ENCODE measurements at places on chromosomes 4 and X.

- DNase-seq: no peak
These were observed 205.5 kb upstream of the SLIT2 start for GRCh38 chr4:20046179-20046578.

DNA sequence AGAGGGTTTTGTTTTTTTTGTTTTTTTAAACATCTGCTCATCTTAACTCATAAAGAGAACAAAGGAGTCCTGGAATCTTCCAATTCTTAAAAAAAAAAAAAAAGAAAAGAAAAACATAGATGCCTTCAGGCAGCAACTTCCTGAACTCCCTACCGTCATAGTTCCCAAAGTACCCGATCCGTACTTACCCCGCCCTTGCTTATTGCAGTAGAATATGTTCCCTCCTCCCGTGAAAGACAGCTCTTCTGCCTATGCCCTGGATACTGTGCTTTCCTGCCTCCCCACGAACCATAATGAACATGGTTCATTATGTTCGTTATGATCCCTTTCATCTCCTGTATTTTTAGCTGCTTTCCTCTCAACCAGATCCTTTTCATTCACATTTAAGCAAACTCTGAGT is 40.3 kb downstream of the KLHL5 start:
- no peak for DNase-seq

- no peak for DNase-seq
These were observed 24.4 kb upstream of the FAM47B start for GRCh38 chrX:34918091-34918736.

DNA sequence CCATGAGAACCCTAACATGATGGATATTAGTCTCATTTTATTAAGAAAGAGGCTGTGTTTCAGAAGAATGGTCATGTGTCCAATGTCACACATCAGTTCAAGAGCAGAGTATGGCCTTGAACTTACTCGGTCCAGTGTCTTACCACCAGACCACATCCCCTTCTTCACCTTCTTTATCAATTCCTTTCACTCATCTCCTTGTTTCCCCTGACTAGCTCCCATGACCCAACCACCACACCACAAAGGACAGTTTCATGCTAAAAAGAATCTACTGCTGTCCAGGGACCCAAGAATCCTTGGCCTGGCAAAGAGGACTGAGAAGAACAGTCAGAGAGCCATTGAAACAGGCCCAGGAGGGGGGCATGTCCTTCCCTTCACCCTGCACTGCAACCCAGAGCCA is 33.6 kb upstream of the MSN start:
- DNase-seq: no peak

- DNase-seq: no peak
These were observed 108.9 kb downstream of the USP46 start for GRCh38 chr4:52550186-52550585.

DNA sequence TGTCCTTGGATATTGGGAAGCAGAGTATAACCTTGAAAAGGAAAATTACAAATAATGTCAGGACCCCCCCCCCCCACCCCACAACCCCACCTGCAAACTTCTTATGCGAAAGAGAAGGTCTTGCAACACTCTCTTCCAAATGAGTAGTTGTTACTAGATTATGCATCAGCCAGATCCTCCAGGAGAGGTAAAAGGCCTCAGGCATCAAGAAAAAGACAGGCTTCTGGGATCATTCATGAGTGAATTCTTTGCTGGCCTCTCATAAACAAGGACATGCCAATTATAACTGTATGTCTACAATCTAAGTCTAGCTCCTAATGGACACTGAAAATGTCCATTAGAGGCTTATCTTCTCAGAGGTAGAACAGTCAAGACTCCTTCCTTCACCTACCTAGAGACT is 1443.3 kb downstream of the RAPGEF2 start:
- DNase-seq: no peak

GRCh38 chr4:78092850-78093249 is 35.7 kb downstream of the FRAS1 start:
- DNase-seq: no peak

- DNase-seq: no peak
These were observed 105.8 kb downstream of the REPS2 start for GRCh38 chrX:17052210-17052609.

- no peak for DNase-seq
These were observed 17.0 kb upstream of the AP1AR start for GRCh38 chr4:112214390-112215264.

DNA sequence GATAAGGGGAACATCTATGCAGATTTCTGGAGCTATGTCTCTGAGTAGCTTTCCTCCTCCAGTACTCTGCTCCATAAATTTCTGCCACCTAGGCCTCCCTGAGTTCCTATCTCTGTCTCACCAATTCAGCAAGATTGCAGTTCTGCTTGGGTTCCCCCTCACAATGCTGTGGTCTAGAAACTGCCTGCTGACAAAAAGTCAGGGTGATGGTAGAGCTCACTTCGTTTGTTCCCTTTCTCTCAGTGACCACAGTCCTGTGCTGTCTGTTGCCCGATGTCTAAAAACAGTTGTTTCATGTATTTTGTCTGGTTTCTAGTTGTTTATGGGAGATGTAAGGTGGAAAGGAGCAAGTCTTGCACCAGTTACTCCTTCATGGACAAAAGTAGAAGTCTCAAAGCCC is 41.1 kb downstream of the AMMECR1 start:
- no peak for DNase-seq

DNA sequence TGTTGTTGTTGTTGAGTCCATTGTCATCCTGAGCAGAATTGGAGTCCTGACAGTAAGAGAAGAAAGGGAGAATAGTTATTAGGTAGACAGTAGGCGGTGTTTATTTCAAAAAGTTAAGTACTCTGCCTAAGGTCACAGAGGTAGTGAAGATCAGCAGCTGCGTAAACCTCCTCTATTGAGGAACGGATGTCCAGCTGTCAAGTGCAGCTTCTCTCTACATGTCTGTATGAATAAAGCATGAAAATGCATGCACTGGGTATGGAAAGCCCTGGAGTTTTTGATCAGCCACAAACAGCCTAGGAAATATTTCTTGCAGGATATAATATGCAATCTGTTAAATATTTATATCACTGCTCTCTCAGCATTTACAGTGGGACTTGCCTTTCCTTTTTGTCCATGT is 109.4 kb upstream of the CBLL2 start:
- no peak for DNase-seq

DNA sequence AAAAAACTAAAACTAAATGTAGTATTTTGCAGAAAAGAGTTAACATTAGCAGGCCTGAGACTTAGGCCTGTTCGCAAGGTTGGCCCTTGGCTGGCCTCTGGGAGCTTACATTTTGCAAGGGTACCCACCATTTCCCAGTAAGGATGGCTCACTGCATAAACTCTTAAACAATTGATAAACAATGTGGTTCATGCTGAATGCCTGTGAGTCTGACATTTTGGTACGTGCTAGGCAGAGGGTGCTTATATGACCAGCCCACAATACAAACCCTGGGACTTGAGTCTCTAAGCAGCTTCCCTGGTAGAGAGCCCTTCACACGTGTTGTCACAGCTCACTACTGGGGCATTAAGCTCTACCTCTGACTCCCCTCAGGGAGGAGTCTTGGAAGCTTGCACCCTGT is 7.4 kb downstream of the PRPS2 start:
- no peak for DNase-seq

- DNase-seq: no peak
These were observed 671.1 kb downstream of the FAT4 start for GRCh38 chr4:125985856-125986255.

DNA sequence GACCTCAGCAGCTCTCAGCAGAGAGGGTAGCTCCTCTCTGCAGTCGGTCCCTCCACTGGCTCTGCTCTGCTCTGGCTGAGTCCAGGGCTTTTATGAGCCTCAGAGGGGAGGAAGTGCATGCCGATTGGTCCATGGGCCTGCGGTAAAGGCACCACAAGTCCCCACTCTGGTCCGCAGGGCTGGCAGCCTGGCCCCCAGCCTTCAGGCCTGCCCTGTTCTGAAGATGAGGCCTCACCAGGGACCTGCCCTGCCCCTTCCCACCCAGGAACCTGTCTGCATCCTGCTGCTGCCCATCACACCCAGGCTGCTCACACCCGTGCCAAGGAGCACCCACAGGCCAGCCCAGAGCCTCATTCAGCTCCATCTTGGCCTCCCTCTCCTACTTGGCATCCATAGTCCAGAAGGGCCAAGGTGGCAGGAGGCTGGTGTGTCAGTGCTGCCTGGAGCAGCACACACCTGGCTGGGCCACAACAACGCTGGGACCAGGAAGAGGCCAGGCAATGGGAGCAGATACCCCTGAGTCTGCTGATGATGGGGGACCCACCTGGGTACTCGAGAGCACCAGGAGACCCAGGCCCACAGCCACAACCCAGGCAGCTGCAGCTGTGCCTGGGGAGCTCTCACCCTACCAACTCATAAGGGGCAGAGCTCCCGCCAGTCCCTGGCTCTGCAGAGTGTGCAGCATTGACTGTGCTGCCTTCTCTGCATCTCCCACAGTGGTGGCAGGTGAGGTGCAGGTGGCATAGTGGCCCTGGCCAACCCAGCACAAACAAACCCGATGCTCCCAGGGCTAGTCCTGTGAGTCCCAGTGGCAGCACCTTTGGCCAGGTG is 191.9 kb upstream of the NUDT6 start:
- no peak for DNase-seq

- no peak for DNase-seq
These were observed 9.3 kb upstream of the SYTL5 start for GRCh38 chrX:37997096-37997495.

DNA sequence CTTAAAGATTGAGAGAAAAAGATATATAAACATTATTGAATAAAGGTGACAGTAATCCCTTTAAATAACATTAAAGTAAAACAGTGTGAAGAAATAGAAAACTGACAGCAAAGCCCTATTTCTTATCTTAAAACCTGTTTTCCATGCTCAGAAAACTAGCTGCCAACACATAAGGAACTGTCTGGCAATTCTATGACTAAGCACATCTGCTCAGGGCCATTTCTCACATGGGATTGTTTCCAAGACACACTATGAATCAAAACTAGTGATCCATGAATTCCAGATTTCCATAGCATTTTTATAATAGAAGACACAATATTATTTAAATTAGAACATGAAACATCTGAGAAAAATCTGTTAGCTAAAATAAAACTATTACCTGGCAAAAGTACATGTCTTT is 113.4 kb downstream of the SCLT1 start:
- no peak for DNase-seq

DNA sequence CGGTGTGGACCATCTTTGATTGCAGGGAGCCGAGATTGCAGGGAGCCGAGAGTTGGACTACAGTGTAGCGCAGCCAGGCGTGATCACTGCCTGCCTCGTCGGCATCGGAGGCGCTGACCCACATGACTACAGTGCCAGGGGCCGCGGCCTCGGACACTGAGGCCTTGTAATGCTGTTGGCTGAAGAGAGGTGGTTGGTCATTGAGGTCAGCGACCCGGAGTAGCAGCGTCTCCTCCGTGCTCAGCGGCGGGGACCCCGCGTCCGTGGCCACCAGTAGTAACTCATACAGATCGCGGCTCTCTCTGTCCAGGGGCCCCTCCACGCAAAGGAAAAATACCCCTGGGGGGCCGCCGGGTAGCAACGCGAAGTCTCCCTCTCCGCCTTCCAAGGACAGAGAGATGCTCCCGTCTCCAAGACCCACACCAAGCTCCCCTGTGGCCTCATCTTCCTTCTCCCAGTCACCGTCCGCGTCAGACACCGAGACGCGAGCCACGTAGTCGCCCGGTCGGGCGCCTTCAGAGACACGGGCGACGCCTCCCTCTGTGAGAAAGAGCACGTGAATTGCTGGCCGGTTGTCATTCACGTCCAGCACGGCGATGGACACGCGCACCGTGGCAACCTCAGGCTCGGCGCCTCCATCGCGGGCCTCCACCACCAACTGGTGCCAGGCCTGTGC is 1.9 kb downstream of the DCHS2 start:
- DNase-seq: no peak

GRCh38 chr4:52711834-52712250 is 39.4 kb downstream of the ERVMER34-1 start:
- no peak for DNase-seq

- no peak for DNase-seq
These were observed 59.3 kb upstream of the SH3RF1 start for GRCh38 chr4:169330095-169330494.

DNA sequence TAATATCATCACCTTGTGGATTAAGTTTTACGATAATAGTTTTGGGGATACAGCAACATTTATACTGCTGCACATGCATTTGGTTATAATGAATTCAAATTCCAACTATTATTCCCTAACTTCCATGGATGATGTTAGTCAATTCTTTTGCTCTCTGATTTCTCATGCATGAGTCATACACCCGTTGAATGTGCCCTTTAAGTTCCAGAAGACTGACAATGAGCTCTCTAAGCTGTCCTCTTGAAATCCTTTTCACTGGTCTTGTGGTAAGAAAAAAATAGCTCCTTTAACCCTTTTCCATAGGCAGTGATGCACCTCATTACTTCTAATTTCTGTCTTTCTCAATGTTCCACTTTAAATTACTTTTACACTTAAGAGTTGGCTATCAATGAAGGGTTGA is 1095.2 kb upstream of the POU3F4 start:
- no peak for DNase-seq

Data from stimulated activated CD4-positive, alpha-beta T cell treated with anti-CD3 and anti-CD28 coated beads, Interleukin-15, amount 100 ng/mL, for 48 hours (primary cell).